ENCODE measurements at places on chromosomes 4 and X.

- no peak for DNase-seq
Observed at GRCh38 chr4:37561196-37561802, 124.9 kb downstream of the RELL1 start.

- DNase-seq: no peak
Observed at GRCh38 chrX:27241981-27242380, 221.2 kb downstream of the PPP4R3C start.

GRCh38 chrX:129749069-129749468 is 10.3 kb downstream of the XPNPEP2 start:
- DNase-seq: no peak

DNA sequence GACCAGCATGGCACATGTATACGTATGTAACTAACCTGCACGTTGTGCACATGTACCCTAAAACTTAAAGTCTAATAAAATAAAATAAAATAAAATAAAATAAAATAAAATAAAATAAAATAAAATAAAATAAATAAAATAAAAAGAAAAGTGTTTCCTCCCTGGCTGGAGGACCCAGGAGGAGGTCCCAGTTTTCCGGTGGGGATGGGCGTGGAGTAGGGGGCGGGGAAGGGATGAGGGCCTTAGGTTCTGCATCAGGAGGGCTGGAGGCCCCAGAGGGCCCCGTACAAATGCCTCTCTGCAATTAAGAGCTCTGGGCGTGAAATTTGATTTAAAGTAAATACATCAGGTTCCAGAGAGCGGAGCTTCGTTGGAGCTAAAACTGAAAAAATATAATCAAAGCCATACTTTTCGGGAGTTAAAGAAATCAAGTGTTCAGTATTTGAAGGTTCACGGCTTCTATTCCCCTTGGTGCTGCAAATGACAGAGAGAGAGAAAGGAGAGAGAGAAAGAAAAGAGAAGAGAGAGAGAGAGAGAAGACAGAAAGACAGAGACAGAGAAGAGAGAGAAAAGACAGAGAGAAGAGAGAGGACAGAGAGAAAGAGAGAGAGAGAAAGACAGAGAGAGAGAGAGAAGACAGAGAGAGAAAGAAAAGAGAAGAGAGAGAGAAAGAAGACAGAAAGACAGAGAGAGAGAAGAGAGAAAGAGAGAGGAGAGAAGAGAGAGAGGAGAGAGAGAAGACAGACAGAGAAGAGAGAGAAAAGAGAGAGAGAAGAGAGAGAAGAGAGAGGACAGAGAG is 8.7 kb upstream of the SHOX start:
- no peak for DNase-seq

GRCh38 chr4:137623013-137623412 is 90.7 kb upstream of the PCDH18 start:
- no peak for DNase-seq

- DNase-seq: no peak
Observed at GRCh38 chr4:154406018-154406795, 85.4 kb downstream of the DCHS2 start.

DNA sequence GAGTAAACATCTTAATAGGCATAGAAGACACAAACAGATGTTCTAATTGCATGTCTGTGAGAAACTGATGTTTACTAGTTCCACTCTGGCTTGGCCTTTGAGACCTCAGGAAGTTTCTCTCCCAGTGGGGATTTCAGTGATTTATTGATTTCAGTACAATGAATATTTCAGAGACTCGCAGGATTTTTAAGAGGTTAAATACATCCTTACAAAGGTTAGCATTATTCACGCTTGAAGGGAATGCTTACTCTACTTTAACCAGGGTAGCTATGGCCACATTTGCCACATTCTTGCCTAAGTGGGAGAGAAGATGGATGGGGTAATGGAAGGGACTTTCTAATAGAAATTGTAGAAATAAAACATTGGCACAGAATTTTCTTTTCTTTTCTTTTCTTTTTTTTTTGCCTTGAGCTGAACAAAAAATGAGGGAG is 480.1 kb downstream of the SPRY1 start:
- DNase-seq: no peak

- DNase-seq: no peak
Observed at GRCh38 chrX:151680805-151681204, 14.5 kb upstream of the PRRG3 start.

DNA sequence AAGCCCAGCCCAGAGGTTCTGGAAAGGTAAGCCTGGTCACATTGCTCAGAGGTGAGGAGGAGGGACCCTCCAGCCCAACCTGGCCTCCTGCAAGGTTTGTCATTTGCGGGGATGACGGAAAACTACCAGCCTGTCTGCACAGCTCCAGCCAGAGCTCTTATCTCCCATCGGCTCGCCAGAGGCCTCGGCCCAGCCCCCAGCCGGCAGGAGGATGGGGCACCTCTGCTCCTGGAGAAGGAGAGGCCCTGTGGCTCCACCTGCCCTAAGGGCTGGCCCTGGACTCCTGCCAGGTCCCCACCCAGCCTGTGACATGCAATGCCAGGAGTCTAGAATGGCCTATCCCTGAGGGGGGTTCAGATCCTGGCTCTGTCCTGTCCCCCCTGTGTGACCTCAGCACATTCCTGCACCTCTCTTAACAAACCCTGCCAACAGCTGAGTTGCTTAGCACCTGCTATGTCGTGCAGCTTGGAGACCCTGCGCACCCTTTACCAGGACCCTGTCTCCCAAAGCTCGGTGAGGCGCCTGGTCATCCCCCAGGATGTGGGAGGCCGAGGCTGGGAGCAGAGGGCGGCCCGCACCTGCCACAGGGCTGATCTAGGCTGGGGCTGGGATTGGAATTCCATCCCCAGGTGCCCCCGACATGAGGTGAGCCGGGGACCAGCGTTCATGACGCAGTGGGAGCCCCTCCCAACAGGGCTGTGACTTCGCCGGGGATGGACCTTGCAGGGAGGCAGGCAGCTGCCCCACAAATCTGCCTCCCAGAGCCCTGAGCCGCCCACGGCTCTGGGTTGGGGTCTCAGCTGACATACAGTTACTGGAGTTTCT is 14.4 kb downstream of the ADRA2C start:
- DNase-seq: no peak

- no peak for DNase-seq
Observed at GRCh38 chr4:6771229-6771671, 11.3 kb upstream of the KIAA0232 start.

- no peak for DNase-seq
Observed at GRCh38 chrX:19121898-19122640, at the start of gene ADGRG2. Gene ADGRG2 (minus strand): TSS chrX:19122468. CDS start chrX:19068834, 53,634 bp downstream.

- DNase-seq: no peak
Observed at GRCh38 chr4:14961292-14961691, 41.0 kb upstream of the CPEB2 start.

- DNase-seq: no peak
Observed at GRCh38 chr4:131499141-131499873, 1649.8 kb upstream of the PCDH10 start.

- no peak for DNase-seq
Observed at GRCh38 chr4:59612235-59612634, 1587.9 kb upstream of the ADGRL3 start.

DNA sequence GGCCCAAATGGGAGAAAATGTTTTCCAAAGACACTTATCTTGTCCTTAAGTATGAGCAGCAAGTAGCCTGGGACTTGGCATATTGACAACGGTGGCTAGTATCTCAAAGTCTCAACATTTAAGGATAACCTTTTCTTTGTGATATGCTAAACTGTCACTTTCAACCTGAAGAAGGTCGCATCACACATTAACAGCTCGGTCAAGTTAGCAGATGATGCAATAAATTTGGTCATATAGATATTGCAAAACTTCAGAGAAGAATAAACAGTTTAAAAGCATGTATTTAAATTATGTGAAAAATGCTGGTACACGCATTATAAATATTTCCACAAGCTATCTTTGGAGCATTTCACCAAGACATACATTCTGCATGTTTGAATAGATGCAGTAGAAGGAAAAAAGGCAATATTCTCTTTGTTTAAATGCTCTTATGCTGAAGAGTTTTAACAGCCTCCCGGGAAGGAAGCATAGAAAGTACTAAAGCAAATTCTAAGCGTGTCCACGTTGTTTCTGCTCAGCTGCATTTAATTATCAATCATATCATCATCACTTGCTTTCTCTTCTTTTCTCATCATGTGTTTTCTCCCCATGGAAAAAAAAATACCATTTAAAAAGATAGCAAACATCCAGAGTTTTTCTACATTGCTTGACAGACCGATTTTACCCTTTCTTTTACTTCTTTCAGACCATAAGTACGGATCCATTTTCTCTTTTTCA is 24.2 kb downstream of the ARHGAP6 start:
- no peak for DNase-seq

- DNase-seq: no peak
Observed at GRCh38 chr4:655464-656151, 18.5 kb downstream of the ATP5ME start.

GRCh38 chrX:154775419-154776349 is 13.0 kb downstream of the DKC1 start:
- no peak for DNase-seq

GRCh38 chr4:38585871-38586270 is 78.1 kb upstream of the KLF3 start:
- no peak for DNase-seq

DNA sequence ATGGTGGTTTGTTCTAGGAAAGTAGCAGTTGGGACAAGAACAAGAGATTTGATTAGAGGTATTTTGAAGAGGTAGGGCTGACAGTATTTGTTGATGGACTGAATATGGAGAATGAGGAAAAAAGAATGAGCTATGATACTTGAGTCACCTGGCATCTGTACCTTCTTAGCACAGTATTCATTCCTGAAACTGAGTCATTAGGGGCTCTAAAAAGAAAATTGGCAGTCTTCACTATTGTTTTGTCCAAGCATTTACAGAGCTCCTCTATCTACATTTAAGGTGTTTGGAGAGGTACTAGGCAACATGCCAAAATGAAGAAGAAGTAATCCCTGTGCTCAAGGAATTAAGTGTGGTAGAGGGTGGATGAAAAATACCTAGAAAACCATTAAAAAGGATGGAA is 165.8 kb downstream of the SHROOM4 start:
- no peak for DNase-seq

- no peak for DNase-seq
Observed at GRCh38 chrX:11242704-11243103, 50.5 kb upstream of the AMELX start.

DNA sequence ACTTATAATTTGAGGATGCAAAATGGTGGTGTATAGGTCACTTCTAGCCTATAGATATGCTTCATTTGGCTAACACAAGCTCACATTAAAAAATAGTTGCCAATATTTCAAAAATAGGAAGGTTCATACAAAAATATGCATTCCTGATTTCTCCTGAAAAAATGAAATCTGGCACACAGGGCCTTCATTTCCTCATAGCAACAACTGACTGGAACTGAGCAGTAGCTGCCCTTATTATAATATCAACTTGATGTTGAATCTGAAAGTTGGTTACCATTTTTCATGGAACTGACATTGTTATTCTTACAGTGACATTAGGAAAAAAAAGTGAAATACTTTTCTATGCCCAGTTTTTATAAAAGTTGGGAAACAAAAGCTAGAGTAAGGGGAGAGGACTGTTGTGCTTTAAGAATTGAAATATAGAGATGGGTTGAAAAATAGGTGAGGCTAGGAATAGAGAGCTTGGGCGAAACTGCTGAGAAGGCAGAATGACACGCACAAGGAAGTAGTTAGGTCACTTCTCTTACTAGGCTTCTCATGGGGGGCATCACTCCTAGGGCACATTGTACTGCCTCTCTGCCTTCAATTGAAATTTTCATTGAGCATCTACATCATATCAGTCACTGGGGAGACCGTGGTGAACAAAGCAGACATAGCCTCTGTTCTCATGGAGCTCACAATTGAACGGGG is 43.1 kb upstream of the C1GALT1C1 start:
- no peak for DNase-seq

- no peak for DNase-seq
Observed at GRCh38 chr4:75821966-75822365, 80.3 kb downstream of the PPEF2 start.

GRCh38 chrX:109926743-109927662 is 75.9 kb upstream of the TMEM164 start:
- no peak for DNase-seq

DNA sequence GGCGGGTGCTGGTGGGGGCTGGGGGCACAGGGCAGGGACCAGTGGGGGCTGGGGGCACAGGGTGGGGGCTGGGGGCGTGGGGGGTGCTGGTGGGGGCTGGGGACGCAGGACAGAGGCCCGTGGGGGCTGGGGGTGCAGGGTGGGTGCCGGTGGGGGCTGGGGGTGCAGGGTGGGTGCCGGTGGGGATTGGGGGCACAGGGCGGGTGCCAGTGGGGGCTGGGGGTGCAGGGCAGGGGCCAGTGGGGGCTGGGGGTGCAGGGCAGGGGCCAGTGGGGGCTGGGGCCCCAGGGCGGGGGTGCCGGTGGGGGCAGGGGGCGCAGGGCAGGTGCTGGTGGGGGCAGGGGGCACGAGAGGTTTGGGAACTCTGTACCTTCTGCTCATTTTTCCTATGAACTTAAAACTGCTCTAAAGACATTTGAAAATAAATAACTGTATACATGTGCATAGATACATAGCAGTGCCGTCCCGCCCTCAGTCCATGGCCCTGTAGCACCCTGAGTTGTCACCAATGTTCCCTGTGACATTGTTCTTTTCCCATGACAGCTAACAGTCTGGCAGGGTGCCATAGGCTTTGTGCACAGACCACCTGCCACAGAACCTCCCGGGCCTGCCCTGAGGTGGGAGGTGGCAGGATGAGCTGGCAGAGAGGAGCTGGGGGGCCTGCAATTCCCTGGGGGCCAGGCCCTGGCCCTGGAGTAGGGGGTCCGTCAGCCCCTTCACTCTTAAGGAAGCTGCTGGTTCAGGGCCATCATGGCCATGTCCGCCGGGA is 35.6 kb upstream of the ADRA2C start:
- DNase-seq: no peak
